ENCODE measurements at places on chromosomes 11 and 22.

- no peak for DNase-seq
Observed at GRCh38 chr11:60891103-60891741, 15.2 kb downstream of the PRPF19 start.

- no peak for DNase-seq
Observed at GRCh38 chr11:2684581-2684980, 15.2 kb downstream of the KCNQ1OT1 start.

- DNase-seq = no peak
Observed at GRCh38 chr11:88327061-88327460, 10.5 kb downstream of the CTSC start.

DNA sequence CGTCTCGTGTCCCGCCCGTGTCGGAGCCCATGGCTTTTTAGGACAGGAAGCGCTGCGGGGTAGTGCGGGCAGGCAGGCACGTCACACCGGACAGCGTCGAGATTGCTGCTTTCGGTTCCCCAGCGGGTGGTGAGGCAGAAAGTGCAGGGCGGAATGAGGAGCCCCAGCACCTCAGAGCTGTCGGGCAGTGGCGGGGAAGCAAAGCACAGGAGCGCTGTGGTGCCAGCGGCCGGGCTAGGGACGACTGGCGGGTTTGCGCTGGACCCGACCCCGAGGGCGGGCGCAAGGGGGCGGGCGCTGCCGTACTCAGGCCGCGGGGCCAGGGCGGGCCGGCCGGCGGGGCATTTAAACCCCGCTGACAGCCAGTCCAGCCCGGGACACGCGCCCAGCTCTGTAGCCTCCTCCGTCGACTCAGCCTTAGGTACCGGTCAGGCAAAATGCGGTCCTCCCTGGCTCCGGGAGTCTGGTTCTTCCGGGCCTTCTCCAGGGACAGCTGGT is at the start of gene SLC37A2:
Gene SLC37A2 (plus strand): TSS at position 375 of the 498 bp plus-strand sequence. CDS start 63 bp downstream, at position 438.
- DNase-seq = peak; percentile 36

DNA sequence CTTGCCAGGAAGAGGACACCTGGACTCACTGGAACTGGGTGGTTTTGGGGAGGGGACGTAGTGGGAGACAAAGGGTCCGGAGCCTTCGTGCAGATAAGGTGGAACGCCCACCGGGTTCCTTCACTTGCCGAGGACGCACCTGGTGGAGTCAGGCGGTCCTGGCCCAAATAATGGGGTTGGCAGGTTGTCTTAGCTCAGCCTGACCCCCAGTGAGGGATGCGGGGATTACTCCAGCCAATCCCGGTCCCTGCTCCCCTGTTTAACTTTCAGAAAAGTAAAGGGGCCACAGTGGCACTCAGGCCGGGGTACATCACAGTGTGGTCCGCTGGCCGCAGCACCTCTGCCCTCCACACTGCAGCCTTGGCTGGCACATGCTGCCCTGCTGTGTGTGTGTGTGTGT is 18.0 kb downstream of the A4GALT start:
- DNase-seq = no peak

- no peak for DNase-seq
Observed at GRCh38 chr11:57230316-57230715, 6.7 kb downstream of the APLNR start.

GRCh38 chr22:41446639-41447434 is at the start of gene TOB2:
Gene TOB2 (minus strand): TSS chr22:41446801. CDS start chr22:41437345, 9,456 bp downstream.
- DNase-seq = peak; percentile 96

GRCh38 chr22:36369004-36369921 is 18.5 kb downstream of the MYH9 start:
- no peak for DNase-seq

GRCh38 chr11:2518983-2519340 is 74.2 kb downstream of the KCNQ1 start:
- DNase-seq = no peak

DNA sequence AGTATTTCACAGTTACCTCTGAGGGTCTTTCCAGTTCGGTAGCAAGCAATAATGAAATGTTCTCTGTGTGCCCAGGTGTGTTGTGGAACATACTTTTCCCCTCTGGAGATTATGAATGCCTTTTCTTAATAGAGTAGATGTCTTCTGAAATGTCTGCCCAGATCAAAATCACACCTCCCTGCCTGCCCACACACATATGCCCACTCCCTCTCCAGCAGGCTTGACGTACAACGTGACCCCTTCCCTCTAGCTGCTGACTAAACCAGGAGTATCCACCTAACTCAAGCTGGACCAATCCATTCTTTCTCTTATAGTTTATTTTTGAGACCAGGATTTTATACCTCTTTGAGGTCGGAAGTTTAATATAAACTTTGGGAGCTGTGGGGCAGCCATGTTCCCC is 48.7 kb downstream of the ME3 start:
- DNase-seq = no peak
